ENCODE measurements at places on chromosomes 11 and 22. TPM values are rescaled to one million over a fixed set of nuclear protein-coding genes. Genes with fewer than 3 reads are reported as not detected.

The THYN1 gene
- total RNA-seq: 65.7 TPM

DNA sequence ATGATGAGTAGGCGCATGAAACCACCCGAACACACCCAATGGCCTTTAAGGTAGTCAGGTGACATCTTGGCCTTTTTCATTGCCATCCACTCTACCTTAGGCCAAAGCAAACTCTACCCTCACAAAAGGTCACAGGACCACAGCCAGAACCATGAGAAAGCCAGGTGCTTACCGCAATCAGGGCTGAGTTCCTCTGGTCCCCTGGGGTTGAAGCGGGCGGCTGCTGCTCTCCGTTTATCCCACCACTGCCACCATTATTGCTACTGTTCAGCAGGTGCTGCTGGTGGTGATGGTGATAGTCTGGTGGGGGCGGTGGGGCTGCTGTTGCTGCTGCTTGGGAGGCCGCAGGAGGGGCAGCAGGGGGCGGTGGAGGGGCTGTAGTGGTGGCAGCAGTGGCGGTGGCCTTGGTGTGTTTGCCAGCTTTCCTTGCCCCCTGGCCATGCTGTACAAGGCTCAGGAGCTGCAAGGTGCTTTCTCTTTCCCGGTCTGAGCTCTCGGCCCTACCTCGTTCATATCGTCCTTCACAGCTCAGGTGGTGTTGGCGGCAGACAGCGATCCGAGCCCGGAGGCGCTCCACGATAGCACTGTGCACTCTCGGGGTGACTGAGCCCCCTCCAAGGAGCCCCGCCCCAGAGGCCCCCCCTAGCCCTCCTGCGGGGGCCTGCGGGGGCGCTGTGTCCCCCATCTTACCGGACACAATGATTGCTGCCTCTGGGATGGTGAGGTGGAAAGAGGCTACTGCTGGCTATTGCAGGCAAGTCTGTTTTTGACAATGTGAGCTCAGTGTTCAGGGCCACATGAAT, 1.6 kb downstream of the MAML2 start:
- DNase-seq: no peak

- no peak for DNase-seq
Measured at GRCh38 chr22:35172442-35172841, 84.9 kb upstream of the HMGXB4 start.

The RIMBP3C gene
- total RNA-seq: 0.59 TPM

DNA sequence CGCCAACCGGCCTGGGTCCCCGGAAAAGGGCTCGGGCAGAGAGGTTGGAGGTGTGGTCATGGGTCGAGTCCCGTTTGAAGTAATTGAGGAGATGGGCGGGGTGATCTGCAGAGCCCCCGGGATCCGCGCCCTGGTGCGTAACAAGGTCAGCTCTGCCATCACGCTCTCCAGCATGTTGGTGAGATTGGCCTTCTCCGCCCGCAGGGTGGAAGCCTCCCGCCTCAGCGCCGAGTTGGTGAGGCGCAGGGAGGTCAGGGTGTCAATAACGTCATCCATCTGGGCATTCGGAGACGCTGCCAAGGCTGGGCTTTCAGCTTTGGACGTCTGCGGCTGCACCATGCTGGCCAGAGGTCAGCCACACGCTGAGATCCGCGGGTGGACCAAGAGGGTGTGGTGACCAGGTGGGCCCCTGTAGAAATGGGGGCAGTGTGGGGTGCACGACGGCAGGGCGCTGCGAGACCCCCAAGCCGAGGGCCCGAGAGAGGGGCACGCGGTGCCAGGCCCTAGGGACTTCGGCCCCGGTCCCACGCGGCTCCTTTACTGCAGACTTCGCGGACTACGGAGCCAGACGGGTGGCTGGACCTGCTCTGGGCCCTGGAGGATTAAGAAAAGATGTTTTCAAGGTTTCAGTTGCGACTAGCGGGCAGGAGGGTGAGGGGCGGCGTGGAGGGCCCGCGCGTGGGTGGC, 672 bp downstream of the RTL6 start:
- DNase-seq: no peak

The PATE2 gene
- not detected for total RNA-seq

The ACP2 gene
- 42.9 TPM for total RNA-seq

DNA sequence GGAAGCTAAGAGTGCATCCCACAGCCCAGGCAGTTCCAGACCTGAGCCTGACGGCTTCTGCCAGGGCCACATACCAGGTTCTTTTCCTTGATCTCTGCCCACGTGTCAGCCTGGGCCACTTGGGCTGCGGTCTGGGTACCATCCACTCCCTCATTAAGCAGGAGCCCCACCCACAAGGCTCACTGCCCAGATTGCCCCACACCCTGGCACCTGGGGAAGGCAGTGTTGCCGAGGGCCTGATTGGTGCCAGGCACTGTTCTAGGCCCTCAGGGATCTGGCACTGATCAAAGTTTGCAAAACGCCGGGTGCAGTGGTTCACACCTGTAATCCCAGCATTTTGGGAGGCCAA, 15.4 kb downstream of the GGA1 start:
- DNase-seq: no peak

The GPR83 gene
- total RNA-seq: not detected

The CALCA gene
- total RNA-seq: not detected

The SLC1A2 gene
- total RNA-seq: 0.39 TPM

The USP2 gene
- total RNA-seq: 18.4 TPM

GRCh38 chr22:35359380-35360065, 21.4 kb upstream of the HMOX1 start:
- no peak for DNase-seq

DNA sequence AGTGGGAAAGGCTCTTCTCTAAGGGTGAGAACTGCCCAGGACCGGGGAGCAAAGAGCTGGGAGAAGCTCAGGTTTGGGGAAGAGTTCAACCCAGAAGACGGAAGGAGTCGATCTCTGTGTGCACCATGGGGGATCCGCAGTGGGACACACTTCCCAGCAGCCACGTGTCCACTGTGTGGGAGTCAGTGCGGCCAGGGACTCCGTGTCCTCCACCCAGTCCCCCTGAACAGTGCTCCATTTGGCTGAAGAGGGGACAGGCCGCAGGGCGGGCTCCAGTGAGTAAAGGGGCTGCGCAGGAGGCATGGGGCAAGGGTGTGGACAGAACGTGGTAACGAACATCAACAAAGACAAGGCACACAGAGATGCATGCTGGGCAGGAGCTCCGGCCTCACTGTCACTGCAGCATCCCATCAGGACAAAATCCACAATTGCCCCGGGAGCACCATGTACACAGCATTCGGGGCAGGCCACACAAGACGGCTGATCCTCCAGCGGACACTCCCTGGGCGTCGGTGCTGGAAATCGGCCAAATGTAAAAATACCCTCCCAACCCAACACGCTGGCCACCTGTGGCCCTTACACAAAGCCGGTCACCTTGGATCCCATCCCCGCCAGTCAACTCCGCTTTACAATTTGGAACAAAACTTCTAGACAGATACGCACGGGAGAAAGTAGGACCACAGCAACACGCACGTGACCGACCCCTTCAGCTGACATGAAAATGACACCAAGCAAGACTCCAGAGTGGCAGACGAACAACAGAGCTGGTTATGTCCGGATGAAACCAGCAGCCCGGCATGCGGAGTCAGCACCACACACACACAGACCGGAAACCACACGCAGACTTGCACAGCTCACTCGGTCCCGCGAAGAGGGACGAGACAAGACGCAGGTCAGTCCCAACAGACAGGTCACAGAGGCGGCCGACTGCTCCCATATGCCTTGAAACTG, 366.8 kb downstream of the SHANK2 start:
- no peak for DNase-seq

The SYCE3 gene
- total RNA-seq: not detected

DNA sequence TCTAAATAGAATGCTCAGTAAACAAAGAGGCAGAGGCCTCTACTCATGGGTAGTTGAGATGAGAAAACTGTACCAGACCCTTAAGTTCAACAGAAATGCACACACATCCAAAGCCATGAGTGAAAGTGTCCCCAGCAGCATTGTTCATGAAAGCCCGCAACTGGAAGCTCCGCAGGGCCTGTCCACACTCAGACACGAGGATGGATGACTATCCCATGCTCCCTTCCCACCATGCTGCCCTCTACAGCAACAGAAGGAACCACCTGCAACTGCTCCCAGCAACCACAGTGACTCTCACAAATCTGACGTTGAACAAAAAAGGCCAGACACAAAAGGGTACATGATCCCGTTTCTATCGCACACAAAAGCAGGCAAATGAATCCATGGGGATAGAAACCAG, 76.9 kb upstream of the ANO1 start:
- no peak for DNase-seq

- DNase-seq: no peak
Measured at GRCh38 chr22:44537467-44537866, 39.4 kb upstream of the RTL6 start.

DNA sequence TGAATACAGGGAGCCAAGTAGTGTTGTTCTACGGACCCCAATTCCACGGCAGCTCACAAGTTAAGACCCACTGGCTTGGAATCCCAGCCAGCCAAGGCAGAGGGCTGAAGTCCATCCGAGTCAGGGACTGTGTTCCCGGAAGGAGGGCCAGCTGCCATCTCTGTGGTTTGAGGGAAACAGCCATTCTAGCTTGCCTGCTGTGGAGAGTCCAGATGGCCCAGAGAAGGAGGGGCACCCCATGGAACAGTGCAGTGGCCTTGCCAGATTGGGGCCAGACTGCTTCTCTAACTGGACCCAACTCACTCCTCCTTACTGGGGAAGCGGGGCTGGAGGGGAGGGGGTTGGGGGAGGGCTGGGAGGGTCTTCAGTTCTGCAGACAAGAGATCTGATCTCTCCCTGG, 156.4 kb downstream of the FAM181B start:
- DNase-seq: no peak

The ZNF215 gene
- 0.63 TPM for total RNA-seq

The SIPA1 gene
- total RNA-seq: 50.2 TPM

- no peak for DNase-seq
Measured at GRCh38 chr11:69419662-69420395, 61.6 kb upstream of the LINC01488 start.

- DNase-seq: no peak
Measured at GRCh38 chr11:111633756-111634362, 31.6 kb downstream of the SIK2 start.

The CARD18 gene
- total RNA-seq: not detected

The HOATZ gene
- not detected for total RNA-seq

DNA sequence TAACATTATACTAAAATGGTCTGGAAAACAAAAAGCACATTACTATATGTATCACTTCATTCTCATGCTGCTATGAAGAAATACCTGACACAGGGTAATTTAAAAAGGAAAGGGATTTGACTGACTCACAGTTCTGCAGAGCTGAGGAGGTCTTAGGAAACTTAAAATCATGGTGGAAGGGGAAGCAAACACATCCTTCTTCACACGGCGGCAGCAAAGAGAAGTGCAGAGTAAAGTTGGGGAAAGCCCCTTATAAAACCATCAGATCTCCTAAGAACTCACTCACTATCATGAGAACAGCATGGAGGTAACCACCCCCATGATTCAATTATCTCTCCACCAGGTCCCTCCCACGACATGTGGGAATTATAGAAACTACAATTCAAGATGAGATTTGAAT, 60.0 kb downstream of the FAM181B start:
- DNase-seq: no peak

The BIRC3 gene
- total RNA-seq: 28.2 TPM

DNA sequence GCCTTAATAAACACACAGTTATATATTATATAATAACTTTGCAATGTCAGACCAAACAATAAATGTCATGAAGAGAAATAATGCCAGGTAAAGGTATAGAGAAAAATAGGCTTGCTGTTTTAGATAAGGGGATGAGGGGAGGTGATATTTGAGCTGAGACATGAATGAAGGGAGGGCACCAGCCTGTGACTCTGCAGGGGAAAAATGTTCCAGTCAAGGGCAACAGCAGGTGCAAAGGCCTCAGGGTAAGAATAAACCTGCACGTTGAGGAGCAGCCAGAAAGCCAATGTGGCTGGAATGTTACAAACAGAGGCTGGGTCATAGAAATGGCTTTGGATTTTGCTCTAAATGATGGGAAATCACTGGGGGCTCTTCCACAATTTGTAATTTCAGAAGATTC, 519.6 kb downstream of the SOX6 start:
- no peak for DNase-seq

DNA sequence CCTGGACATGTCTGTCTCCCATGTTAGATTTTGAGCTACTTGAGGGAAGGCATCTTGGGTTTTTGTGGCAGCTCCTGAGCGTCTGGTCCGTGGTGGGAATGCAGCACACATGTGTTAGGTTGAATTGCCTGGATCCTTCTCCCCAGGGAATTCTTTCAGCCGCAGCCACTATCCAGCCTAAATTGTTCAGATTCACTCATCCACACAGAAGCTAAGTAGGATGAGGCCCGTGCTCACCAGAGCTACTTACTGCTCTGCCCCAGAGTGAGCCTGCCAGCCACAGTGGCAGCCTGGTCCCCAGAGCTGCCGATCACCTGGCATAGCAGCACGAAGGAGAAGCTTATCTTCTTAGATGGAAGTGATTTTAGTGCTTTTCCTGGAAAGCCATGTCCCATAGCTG, 34.4 kb upstream of the SORL1-AS1 start:
- DNase-seq: no peak

The OR8B8 gene
- total RNA-seq: not detected

- no peak for DNase-seq
Measured at GRCh38 chr22:30864441-30865420, 103.8 kb downstream of the MORC2 start.

DNA sequence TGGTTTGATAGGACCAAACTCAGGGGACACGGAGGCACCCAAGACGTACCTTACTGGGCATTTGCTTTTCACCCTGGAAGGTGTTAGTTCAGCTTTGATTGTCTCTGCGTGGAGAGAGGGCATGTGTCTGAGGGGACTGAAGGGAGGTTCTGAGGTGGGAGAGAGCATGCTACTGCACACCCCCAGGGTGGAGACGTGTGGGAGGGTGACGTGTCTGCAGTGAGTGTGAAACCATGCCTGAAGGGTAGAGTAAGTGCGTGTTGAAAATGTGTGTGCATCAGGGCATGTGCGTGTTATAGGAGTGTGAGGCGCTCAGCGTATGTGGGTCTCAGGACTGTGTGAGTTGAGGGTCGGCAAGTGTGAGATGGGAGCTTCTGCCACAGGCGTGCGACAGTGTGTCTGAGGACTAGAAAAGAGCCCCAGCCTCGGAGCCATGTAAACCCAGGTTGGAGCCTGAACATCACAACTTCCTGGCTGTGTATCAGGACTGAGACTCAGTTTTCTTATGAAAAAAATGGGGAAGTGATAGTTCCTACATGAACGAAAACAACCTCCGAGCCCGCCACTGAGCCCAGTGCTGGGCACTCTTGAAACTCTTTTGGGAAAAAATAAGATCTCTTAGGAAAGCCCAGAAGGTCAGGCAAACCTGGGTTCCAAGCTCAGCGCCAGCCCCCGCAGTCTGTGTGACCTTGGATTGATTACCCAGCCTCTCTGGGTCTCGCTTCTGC, 11.8 kb upstream of the KCNJ11 start:
- no peak for DNase-seq

DNA sequence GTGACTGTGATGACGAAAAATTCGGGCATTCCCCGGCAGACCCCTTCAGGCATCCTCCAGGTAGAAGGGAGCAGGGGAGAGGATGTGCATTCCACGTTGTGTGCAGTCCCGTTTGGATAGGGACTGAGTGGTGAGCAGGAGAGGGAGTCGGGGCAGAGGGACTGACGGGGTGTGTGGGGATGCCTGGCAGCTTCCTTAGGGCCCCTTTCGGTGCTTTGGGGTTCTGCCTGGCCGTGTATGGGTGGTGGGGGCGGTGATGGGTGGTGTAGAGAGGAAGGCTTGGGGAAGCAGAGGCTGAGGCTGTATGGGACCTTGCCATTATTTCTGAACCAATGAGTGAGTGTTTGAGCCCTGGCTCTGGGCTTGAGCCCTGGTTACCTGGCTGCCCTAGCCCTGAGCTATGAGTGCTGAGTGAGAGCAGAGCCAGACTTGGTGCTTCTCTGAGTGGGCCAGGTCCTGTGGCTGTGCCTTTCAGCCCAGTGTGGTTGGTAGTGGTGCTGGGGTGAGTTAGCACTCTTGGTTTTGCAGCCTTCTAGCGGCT, 914 bp downstream of the INPPL1 start:
- no peak for DNase-seq

Data from tibial nerve (tissue), 4 donors.